ENCODE measurements at places on chromosomes 12 and 14. TPM values are rescaled to one million over a fixed set of nuclear protein-coding genes. Genes with fewer than 3 reads are reported as not detected.
A peak's percentile ranks its signal among the peaks of the same experiment; 100 is the strongest.

The AKAP6 gene
- 160 TPM for total RNA-seq

DNA sequence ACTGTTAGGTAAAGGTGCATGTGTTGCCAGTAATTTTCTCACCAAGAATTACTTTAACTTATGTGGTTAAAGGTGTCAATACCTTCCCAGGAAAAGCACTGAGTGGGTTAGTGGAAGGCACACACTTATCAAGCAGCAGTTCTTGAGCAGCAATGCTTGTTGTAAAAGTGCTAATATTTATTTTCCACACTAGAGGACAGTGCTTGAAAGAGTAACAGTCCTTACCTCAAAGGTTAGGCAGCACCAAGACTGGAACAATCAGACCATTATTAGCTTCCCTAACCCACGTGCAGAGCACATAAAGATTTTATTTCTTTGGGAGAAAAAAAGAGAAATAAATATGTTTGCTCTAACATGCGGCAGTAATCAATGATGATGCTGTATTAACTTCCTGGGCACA is 48.8 kb upstream of the KRR1 start:
- no peak for DNase-seq

DNA sequence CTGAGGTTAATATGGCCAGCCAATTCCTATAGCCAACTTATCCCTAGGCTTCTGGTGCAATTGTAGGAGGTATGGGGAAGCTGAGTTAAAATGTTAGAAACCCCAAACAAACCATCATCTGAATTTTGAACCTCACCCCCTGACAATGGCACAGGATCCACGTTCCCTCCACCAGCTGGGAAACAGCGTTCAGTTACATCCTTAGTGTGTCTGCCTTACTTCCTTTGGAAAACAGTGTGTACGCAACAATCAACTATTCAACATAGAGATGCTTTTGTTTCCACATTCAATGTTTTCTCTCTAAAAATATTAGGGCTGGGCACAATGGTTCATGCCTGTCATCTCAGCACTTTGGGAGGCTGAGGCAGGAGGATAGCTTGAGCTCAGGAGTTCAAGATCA is 203.4 kb downstream of the TTC7B start:
- no peak for DNase-seq

- DNase-seq: peak; percentile 64
Observed at GRCh38 chr14:105529569-105530284, 3.3 kb downstream of the TMEM121 start.

GRCh38 chr12:10563966-10564365 is 49.4 kb downstream of the MAGOHB start:
- no peak for DNase-seq

DNA sequence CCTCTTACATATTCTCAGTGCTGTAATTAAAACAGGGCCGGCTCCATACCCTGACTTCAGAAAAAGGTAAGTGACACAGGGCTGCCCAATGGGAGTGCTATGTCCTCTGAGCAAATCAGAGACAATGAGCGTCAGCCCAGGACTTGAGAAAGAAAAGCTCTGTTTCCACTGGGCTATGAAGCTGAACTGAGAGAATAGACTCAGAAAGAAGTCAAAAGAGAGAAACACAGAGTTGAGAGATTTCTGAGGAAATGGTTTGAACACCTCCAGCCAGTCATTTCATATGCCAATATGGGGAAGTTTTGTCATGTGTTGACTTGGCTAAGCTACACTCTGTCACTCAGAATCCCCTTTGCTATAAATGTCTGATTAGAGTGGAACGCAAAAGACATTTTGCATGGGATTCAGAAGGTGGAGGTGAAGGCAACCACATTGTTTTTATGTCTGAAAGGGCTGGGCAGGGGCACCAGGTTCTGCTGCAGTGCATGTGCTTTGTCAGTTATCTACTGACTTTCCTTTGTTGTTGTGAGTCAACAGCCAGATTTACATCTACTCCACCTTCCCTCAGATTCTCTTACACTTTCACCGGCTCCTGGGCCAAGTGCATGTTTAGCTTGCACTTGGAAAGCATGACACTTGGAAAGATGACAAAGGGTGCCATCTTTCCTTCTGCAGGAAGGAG is 313.3 kb downstream of the DUSP6 start:
- DNase-seq: no peak

GRCh38 chr14:32414808-32415255 is 85.7 kb downstream of the AKAP6 start:
- no peak for DNase-seq

- no peak for DNase-seq
Observed at GRCh38 chr14:72640911-72641485, 252.9 kb downstream of the DPF3 start.

DNA sequence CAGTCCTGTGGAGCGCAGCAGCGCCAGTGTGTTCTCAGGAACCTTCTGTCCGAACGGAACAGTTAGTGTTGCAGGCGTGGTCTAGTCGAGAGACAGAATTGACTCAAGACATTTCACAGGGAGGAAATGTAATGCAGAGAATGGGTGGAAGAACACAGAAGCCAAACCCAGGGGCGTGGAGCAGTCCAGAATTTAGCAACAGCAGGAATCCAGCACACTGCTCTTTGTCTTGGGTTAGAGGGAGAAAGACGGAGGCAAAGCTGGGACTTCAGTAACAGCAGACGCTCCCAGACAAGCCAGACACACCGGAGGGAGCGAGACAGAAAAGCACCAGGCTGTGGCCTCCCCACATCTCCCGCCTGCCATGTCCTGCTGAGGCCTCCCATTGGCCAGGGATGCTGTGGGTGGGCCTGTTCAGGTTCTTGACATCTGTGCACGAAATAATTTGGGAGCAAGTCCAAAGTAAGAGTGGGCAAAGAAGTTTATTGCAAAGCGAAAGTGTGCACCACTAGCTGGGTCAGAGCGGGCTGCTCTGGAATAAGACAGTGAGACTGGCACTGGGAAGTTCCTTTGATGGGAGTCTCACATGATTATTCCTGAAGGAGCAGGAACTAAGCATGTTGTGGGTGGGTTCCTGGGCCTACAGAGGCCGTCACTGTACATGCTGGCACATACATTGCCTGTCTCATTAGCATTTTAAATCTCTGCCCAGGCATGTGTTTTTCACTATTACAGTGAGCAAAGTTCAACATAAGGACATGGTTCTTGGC is 339.3 kb upstream of the SFSWAP start:
- DNase-seq: no peak

GRCh38 chr14:78798757-78799156 is 628.6 kb downstream of the NRXN3 start:
- no peak for DNase-seq

- no peak for DNase-seq
Observed at GRCh38 chr14:96705422-96706092, 91.6 kb upstream of the VRK1 start.
